ENCODE measurements at places on chromosomes 7 and 10. TPM values are rescaled to one million over a fixed set of nuclear protein-coding genes. Genes with fewer than 3 reads are reported as not detected.

DNA sequence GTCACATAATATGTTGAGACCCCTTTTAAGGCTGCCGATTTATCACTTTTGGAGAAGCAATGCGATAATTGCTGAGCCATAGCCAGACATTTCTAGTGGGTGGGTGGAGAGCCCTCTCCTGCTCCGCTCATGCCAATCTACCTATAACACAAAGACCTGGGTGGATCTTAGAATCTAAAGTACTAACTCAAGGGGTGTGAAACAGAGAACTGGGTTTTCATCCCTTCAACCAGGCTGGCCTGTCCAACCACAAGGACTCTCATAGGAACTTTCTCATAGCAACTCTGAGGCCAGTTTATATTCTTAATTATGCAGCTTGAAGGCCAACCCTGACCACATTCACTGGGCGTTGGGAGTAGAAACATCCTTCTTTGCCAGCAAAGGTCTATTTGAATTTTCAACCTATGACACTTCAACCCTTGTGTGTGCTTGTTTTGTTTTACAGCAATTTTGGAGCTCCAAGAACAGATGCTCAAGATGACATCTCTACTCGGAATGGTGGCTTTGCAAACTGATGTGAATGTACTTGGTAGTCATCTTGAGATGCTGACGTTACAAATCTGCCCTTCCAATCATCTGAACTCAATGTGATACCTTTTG is 1198.2 kb upstream of the AUTS2 start:
- H3K27me3 ChIP-seq: no peaks in the 10 kb centered on the region
- no peak overlapping the region for H3K27ac ChIP-seq
- DNase-seq: no peak
- no peak overlapping the region for H3K4me3 ChIP-seq
- no peaks in the 10 kb centered on the region for H3K36me3 ChIP-seq

DNA sequence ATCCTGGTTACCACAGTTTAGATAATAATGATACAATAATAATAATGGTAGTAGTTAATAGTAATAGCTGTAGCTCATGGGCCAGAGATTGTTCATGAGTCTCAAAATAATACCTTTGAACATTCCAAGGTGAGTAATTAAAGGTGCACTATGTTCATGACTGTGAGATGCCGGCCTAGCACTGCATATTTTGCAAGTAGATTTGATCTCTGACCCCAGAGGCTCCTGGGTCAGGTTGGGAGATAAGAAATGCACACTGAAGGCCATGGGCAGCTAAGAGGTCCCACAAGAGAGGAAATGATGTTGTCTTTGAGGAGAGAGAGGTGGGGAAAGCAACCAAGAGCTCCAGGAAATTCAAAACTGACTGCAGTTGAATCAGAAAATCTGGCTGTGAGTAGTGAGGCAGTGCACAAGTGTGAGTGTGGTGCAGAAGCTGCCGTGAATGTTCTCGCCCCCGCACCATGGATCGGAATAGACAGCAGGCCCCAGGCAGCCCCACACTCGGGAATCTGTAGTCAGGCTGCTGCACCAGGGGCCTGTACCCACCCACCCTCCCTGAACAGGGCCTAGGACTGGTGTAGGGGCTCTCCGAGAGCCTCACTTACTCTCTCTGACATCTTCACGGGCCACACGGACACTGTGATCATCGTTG is 11.9 kb downstream of the CPXM2 start:
- H3K36me3 ChIP-seq: peaks cover 2% of the 10 kb centered on the region
- no peaks in the 10 kb centered on the region for H3K27me3 ChIP-seq
- DNase-seq: no peak
- H3K4me3 ChIP-seq: no peak overlapping the region

GRCh38 chr7:39005036-39005435 is 27.3 kb downstream of the POU6F2 start:
- no peak overlapping the region for H3K27ac ChIP-seq
- no peaks in the 10 kb centered on the region for H3K27me3 ChIP-seq
- no peaks in the 10 kb centered on the region for H3K36me3 ChIP-seq
- H3K4me3 ChIP-seq: no peak overlapping the region
- no peak for DNase-seq
- no peaks in the 10 kb centered on the region for H3K4me1 ChIP-seq

Gene AKR1D1
- total RNA-seq: not detected

- DNase-seq: no peak
- H3K4me3 ChIP-seq: no peak overlapping the region
- H3K27ac ChIP-seq: no peak overlapping the region
- H3K4me1 ChIP-seq: no peaks in the 10 kb centered on the region
- no peaks in the 10 kb centered on the region for H3K36me3 ChIP-seq
These were observed 24.9 kb downstream of the CYP2W1 start for GRCh38 chr7:1007901-1008300.

DNA sequence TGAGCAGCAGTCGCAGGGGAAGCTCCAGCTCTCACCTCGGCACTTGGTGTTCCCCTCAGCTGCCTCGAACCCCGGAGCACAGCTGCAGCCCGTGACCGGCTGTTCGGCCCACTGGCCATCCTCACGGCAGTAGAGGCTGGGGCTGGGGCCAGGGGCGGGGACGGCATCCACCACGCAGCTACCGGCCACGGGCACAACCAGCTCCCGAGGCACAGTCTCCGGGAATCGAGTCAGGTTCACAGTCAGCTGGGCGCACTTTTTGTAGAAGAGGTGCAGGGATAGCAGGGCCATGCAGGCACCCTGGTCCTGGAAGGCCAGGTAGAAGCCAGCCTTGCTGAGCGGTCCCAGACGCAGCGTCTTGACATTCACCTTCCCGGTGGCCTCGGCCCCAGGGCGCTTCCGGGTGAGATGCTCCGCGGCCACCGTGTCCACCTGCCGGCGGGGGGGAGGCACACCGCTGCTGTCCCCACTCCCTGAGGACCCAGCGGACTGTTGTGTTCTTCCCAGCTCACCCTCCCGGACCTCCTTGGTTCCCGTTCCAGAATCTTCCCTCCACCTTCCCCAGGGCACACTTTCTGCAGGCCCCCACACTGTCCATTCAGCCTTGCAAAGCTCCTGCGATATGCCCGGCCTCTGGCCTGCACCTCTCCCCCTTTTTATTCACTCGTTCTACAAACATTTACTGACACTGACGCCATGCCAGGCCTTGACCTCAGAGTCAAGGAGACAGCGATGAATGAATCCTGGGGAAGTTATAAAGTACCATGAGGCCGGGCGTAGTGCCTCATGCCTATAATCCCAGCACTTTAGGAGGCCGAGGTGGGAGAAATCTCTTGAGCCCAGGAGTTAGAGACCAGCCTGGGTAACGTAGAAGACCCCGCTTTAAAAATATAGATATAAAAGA is 4.8 kb downstream of the EPHB4 start:
- DNase-seq: no peak
- no peak overlapping the region for H3K4me3 ChIP-seq
- no peaks in the 10 kb centered on the region for H3K27me3 ChIP-seq
- H3K27ac ChIP-seq: no peak overlapping the region
- H3K4me1 ChIP-seq: no peaks in the 10 kb centered on the region

DNA sequence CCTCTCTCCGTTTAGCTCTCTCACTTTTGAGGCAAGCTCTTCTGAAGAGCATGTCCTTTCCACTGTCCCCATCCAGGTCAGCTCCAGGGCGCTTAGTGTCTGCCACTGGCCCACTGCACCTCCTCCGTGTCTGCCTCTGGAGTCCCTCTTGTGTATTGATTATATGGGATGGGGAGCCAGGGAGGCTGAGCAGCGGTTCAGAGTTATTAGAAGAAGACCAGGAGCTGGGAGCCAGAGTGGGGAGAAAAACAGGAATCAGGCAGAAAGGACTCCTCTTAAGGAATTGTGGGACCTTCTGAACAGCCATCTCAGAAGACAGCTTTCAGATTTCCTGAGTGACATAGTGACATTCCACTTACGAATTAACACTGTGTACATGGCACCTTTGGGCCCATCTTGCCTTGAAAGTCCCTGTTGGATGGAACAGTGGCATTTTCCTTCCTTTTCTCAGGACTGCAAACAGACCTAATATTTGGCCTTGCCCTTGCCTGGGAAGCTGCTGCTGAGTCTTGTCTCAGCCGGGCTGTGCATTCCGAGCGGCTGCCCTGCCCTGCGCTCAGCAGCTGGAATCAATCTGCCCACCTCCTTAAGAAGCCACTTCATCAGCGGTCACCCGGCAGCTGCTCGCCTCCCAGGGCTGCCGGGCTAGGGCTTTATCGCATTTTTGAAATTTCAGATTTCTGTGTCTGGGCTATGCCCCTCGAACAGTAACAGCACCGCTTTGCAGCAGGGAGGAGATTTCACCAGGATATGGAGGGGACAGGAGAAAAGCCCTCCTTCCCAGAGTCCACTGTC is 81.1 kb upstream of the PRKG1 start:
- no peaks in the 10 kb centered on the region for H3K27me3 ChIP-seq
- H3K4me1 ChIP-seq: no peaks in the 10 kb centered on the region
- H3K4me3 ChIP-seq: peak overlapping the region; percentile 94
- DNase-seq: no peak
- peak overlapping the region; percentile 98 for H3K27ac ChIP-seq
- H3K36me3 ChIP-seq: no peaks in the 10 kb centered on the region

GRCh38 chr7:88484551-88484950 is 177.9 kb upstream of the STEAP4 start:
- no peak for DNase-seq
- no peak overlapping the region for H3K4me3 ChIP-seq
- no peaks in the 10 kb centered on the region for H3K36me3 ChIP-seq
- no peaks in the 10 kb centered on the region for H3K4me1 ChIP-seq
- H3K27ac ChIP-seq: no peak overlapping the region

Gene ANKRD2
- 0.78 TPM for total RNA-seq

Gene CARD11
- 1.8 TPM for total RNA-seq

- peaks cover 15% of the 10 kb centered on the region for H3K36me3 ChIP-seq
- H3K4me3 ChIP-seq: no peak overlapping the region
- peak; percentile 52 for DNase-seq
- no peaks in the 10 kb centered on the region for H3K27me3 ChIP-seq
- no peak overlapping the region for H3K27ac ChIP-seq
These were observed 18.1 kb downstream of the PDGFA start for GRCh38 chr7:501526-501925.

DNA sequence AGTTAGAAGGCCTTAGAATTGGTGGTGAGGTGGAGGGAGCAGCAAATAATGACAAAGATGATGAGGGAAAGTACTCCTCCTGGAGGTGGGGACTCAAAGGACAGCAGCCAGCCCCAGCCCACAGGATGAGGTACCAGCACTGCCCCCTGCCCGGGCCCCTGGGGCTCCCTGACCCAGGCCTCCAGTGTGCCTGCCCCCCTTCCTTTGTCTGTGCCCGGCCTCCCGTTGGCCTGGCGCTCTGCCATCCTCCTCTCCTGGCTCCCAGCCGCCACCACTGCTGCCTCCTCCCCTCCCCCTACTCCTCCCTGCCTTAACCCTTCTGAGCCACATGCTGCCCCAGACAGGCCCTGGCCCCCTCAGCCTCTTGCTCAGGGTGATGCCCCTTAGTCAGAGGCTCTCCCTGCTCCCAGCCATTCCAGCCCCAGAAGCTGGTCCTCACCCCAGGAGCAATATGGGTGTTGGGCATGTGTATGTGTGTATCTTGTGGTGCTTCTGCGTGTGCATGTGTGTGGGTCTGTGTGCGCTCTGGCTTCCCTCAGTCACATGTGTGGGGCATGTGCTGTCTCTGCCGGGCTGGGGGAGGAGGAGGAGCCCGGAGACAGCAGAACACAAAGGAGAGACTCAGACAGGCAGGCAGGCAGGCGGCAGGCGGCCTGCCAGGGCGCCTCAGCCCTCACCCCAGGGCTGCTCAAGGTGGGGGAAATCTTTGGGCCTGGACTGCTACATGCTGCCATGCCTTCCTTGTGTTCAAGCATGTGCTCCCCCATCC is 2.6 kb downstream of the LDB1 start:
- DNase-seq: peak; percentile 93
- no peak overlapping the region for H3K4me3 ChIP-seq
- peak overlapping the region; percentile 9 for H3K27ac ChIP-seq
- H3K27me3 ChIP-seq: no peaks in the 10 kb centered on the region
- no peaks in the 10 kb centered on the region for H3K36me3 ChIP-seq

DNA sequence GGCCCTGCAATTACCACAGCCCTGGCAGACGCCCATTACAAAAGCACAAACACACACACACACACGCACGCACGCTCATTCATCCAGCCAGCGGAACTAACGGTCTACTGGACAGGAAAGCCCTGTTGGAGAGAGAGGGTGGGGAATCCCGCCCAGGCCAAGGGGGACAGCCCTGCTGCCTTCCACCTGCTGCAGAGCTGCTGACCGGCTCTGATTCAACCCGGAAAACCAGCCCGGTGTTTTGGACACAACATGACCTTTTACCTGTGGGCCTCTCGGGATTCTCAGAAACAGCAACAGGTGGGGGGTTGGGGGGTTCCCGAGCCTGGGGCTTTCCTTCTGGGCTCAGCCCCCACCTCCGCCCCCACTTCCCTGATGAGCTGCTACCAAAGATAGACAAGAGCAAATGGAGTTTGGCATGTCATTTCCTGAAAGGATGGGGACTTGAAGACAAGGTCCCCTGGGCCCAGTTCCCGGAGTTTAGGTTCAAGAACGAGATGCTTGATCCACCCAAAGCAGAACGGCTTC is 18.5 kb upstream of the SERPINE1 start:
- no peak for DNase-seq
- H3K36me3 ChIP-seq: no peaks in the 10 kb centered on the region
- H3K27me3 ChIP-seq: no peaks in the 10 kb centered on the region
- H3K4me1 ChIP-seq: no peaks in the 10 kb centered on the region
- no peak overlapping the region for H3K27ac ChIP-seq

Gene PLEKHS1
- total RNA-seq: 0.21 TPM

DNA sequence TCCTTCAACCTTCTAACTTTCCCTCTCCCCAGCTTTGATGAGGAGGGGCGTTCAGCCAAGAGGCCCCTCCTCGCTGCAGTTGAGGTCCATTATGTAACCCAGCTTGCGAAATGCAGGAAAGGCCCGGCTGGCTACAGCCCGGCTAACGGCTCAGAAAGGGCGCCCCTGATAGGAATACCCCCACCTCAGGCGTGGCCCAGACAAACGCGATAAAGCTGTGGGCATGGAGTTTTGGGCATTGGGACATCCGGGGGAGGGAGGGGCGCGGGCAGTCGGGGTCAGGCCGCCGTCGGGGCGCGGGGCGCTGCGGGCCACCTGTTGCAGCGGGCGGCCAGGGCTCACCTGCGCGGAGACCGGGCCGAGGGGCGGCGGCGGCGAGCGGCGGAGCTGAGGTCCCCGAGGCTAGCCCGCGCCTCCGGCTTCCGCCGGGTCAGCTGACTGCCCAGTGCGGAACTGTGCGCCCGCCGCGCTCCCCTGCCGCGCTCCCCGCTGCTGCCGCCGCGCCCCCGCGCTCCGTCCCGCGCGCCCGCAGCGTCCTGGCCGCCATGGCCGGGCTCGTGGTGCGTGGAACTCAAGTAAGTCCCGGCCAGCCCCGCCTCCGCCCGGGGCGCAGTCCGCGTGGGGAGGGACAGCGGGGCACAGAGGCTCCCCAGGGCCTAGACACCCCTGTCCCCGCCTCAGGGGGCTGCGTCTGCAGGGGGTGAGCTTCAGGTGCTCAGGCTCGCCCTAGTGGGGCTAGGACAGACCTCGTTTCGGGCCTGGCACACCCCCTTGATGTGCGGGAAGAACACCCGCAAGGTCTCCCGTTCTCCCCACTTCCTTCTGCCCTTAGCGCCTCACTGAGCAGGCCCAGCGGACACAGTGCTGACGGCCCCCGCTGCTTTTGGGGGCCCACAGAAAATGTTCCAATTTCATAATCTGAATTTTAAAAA is at the start of gene LRMDA:
TSS of gene LRMDA (plus strand) at position 445 of the 932 bp plus-strand sequence.
- peak; percentile 74 for DNase-seq
- peak within 1 kb of the TSS; percentile 60 for H3K4me3 ChIP-seq
- no peaks in the 10 kb centered on the region for H3K36me3 ChIP-seq
- no peaks in the 10 kb centered on the region for H3K4me1 ChIP-seq
- H3K27me3 ChIP-seq: no peaks in the 10 kb centered on the region

GRCh38 chr10:70668454-70668970 is 3.8 kb upstream of the ADAMTS14 start:
- no peak overlapping the region for H3K4me3 ChIP-seq
- H3K27ac ChIP-seq: no peak overlapping the region
- H3K36me3 ChIP-seq: no peaks in the 10 kb centered on the region

Gene MRPS17
- 8.6 TPM for total RNA-seq

All from aorta (tissue), 5 donors.